ENCODE measurements at places on chromosomes 6 and 20. TPM values are rescaled to one million over a fixed set of nuclear protein-coding genes. Genes with fewer than 3 reads are reported as not detected.

DNA sequence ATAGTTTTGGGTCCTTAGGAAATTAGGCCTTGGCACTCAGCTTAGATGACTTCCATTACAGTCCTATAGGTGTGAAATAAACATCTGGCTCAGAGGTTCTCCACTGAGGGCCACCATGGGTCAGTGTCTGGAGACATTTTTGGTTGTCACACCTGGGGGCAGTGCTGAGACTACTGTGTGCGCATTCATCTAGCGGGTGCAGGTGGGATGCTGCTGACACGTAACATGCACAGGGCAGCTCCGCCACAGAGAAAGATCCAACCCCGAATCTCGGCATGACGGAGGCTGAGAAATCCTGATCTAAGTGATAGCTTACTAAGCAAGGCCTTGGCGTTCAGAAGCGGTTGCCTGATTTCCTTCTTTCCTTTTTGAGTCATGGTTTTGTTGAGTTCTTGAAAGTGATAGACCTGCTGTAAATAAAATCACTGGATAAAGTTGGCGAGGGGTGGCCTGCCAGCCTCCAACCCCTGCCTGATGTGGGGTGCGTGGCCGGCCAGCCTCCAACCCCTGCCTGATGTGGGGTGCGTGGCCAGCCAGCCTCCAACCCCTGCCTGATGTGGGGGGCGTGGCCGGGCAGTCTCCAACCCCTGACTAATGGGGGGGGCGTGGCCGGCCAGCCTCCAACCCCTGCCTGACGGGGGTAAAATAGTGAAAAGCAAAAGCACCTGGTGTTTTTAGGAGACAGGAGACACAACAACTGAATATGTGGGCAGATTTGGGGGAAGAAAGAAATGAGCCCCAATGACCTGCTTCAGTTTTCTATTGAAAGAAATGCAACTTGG is 158.1 kb downstream of the CDH26 start:
- DNase-seq = no peak

DNA sequence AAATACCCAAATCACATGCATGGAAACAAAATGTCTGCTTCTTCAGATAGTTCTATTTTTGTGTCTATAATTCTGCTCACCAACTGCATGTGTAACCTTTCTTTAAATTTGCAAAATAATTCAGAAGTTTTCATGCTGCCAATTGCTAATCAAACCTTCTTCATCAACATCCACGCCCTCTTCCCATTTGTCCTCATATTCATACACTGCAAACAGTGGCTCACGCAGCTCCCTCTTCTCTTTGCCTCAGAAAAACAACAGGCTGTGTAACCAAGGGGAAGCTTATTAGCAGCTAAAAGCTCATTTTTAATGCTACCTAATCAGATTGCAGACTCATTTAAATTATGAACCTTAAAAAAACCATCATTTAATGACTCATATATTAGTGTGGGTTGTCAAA is 555.0 kb upstream of the EPHA7 start:
- DNase-seq = no peak

GRCh38 chr20:57432862-57433491 is 41.8 kb downstream of the RBM38 start:
- no peak for DNase-seq

- DNase-seq = no peak
These were observed 39.2 kb downstream of the FRMD1 start for GRCh38 chr6:168039849-168040248.

GRCh38 chr20:17541596-17541995 is 10.4 kb upstream of the BFSP1 start:
- DNase-seq = no peak

- DNase-seq = no peak
These were observed 117.8 kb upstream of the TRAF3IP2 start for GRCh38 chr6:111723412-111723970.

DNA sequence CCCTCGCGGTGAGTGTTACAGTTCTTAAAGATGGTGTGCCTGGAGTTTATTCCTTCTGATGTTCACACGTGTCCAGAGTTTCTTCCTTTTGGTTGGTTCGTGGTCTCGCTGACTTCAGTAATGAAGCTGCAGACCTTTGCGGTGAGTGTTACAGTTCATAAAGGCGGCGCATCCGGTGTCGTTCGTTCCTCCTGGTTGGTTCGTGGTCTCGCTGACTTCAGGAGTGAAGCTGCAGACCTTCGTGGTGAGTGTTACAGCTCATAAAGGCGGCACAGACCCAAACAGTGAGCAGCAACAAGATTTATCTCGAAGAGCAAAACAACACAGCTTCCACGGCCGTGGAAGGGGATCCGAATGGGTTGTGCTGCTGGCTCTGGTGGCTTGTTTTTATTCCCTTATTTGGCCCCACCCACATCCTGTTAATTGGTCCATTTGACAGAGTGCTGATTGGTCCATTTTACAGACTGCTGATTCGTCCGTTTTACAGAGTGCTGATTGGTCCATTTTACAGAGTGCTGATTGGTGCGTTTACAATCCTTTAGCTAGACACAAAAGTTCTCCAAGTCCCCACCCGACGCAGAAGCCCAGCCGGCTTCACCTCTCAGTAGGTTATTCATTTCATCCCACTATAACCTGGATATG is 48.2 kb upstream of the ARG1 start:
- DNase-seq = no peak

- no peak for DNase-seq
These were observed 48.6 kb downstream of the FIG4 start for GRCh38 chr6:109739686-109740085.

- DNase-seq = no peak
These were observed 112.6 kb downstream of the FRK start for GRCh38 chr6:115947966-115948541.

GRCh38 chr6:6781172-6781872 is 192.8 kb downstream of the LY86 start:
- DNase-seq = no peak

DNA sequence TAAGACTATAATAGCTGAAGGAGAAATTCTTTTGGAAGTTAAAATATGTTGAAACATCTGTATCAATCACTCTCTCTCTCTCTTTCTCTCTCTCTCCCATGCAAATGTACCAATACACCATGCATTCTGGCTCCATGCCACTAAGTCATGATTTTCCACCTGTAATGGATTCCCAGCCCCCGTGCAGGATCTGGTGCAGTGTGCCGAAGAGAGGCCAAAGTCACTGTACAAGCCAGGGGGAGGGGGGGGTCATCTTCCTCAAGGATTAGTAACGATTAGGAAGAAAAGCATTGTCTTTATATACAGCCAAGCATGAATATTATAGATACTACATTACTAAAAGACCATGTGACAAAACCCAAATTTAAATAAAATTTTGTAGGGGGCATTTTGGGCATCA is 725.1 kb downstream of the KIF16B start:
- DNase-seq = no peak

DNA sequence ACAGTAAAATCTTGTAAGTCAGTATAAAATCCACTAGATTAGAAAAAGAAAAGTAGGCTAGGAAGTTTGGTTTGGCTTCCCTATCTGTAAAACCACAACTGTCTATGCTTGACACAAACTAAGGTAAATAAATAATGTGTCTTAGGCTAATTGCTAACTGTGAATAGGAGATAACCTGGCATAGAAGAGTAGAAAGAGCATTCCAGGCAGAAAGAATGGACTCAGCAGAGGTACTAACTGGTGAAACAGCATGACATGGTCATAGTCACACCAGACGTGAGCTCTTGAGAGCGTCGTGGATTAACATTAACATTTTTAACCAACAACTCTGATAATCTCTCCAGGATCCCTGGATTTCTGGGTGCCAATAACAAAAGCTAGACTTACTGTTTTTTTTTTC is 8.7 kb upstream of the WTAP start:
- no peak for DNase-seq

DNA sequence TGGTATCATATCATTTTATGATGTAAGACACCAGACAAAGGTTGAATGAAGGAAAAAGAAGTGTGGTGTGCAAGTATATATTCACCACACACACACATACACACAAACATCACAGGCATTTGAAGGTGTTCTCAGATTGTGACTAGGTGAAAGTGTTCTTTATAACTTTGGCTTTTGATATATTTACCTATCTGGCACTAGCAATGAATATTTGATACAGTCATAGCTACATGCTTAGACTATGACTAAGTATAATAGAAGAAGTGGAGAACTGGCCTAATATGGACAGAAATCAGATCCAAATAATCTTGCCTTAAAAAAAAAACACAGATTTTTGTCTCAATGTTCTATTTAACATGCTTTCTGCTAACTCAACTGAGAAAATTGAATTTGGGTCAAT is 809.9 kb downstream of the KIF16B start:
- no peak for DNase-seq

GRCh38 chr20:38790200-38791053 is 15.1 kb upstream of the PPP1R16B start:
- DNase-seq = no peak

DNA sequence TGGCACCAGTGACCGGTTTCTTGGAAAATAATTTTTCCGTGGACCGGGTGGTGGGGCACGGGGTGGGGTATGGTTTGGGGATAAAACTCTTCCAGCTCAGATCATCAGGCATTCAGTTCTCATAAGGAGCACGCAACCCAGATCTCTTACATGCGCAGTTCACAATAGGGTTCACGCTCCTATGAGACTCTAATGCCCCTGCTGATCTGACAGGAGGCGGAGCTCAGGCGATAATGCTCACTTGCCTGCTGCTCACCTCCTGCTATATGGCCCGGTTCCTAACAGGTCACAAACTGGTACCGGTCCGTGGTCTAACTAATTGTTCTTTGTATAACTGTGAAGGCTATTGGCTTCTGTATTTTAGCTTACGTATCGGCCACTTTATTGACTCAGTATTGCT is 51.7 kb downstream of the VSTM2L start:
- DNase-seq = no peak

GRCh38 chr20:51470907-51471411 is 71.6 kb downstream of the NFATC2 start:
- DNase-seq = no peak

GRCh38 chr6:4930025-4930691 is 73.7 kb downstream of the RPP40 start:
- no peak for DNase-seq

GRCh38 chr20:63765902-63766301 is 26.3 kb downstream of the SLC2A4RG start:
- no peak for DNase-seq

- DNase-seq = no peak
These were observed 177.0 kb upstream of the KCNG1 start for GRCh38 chr20:51199920-51200319.

- no peak for DNase-seq
These were observed 678.8 kb upstream of the MARCKS start for GRCh38 chr6:113178349-113178748.

DNA sequence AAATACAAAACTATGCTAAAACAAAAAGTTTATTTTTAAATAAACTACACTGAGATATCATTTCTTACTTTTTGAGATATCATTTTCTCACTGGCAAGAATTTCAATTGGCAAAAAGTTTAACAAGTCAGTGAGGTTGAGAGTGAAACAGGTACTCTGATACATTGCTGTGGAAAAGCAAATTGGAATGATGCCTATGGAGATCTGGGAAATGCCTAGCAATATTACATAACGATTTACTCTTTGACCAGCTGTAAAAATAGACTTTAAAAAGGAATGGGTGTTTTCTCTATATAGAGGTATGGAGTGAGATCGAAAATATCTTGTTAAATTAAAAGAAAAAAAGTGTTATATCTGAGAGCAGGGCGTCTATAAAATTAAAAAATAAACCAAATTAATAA is 16.9 kb downstream of the CGAS start:
- DNase-seq = no peak

DNA sequence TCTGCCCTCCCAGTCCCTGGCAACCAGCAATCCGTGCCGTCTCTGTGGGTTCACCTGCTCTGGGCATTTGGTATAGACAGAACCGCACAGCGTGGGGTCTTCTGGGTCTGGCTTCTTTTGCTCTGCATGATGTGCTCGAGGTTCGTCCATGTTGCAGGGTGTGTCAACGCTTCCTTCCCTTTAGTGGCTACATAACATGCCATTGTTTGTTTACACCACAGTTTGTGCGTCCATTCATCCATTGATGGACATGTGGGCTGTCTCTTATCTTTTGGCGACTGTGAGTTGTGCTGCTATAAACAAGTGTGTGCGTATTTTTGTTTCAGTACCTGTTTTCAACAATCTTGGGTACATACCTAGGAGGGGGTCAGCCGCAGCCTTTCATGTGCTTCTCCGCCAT is 149.5 kb upstream of the RPS6KA2 start:
- DNase-seq = no peak

GRCh38 chr6:118663993-118664985 is 12.9 kb upstream of the CEP85L start:
- DNase-seq = no peak

DNA sequence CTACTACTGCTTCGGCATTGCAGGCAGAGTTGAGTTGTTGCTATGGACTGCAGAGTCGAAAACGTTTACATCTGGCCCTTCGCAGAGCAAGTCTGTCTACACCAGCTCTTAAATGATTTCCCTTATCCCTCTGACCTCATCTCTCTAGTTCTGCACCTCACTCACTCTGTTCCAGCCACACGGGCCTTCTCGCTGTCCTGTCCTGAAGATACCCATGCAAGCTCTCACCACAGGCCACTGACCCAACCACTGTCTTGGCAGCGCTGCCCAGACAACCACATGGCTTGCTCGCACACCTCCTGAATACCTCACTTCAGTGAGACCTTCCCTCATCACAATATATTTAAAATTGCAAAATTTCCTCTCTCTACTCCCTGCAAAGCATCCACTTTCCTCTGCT is 31.4 kb downstream of the B4GALT5 start:
- no peak for DNase-seq

GRCh38 chr20:2751878-2752566 is 48.4 kb downstream of the CPXM1 start:
- peak; percentile 63 for DNase-seq

GRCh38 chr20:39954621-39955020 is 734.4 kb downstream of the MAFB start:
- DNase-seq = no peak

DNA sequence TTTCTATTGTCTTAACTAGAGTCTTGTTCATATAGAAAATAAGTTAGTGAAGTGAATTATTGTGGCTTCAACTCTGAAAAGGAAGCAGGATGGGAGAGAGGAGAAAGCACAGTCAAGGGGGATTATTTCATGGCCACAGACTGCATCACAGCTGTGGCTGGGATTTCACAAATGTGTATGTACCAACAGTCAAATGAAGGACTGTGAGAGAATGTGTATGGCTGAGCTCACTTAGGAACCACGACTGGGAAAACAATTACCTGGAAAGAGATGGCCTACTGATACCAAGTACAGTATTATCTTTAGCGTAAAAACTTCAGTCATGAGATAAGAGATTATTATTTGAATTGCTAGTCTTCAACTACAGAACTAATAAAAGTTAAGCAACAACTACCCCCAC is 54.9 kb downstream of the SESN1 start:
- no peak for DNase-seq

- no peak for DNase-seq
These were observed 19.4 kb upstream of the KCNB1 start for GRCh38 chr20:49501917-49502316.

- no peak for DNase-seq
These were observed 19.2 kb upstream of the TBC1D22B start for GRCh38 chr6:37238381-37238780.

GRCh38 chr6:132215805-132216204 is 185.5 kb downstream of the MOXD1 start:
- no peak for DNase-seq

- DNase-seq = no peak
These were observed 14.9 kb downstream of the CD109 start for GRCh38 chr6:73710948-73711347.

MDFI gene
- 94.7 TPM for total RNA-seq

LHFPL5 gene
- not detected for total RNA-seq

SEMG1 gene
- not detected for total RNA-seq

TRIM38 gene
- 7.6 TPM for total RNA-seq

LY6G6F gene
- total RNA-seq = not detected

SPATS1 gene
- total RNA-seq = not detected

SNX3 gene
- 112 TPM for total RNA-seq

OR2H1 gene
- not detected for total RNA-seq

METTL24 gene
- 2.0 TPM for total RNA-seq

CNR1 gene
- total RNA-seq = 35.0 TPM

ZKSCAN4 gene
- 3.1 TPM for total RNA-seq

All from ascending aorta (tissue), 2 donors.